Activated gamma-delta T cell (primary cell): ENCODE measurements at places on chromosomes 3 and 15.

DNA sequence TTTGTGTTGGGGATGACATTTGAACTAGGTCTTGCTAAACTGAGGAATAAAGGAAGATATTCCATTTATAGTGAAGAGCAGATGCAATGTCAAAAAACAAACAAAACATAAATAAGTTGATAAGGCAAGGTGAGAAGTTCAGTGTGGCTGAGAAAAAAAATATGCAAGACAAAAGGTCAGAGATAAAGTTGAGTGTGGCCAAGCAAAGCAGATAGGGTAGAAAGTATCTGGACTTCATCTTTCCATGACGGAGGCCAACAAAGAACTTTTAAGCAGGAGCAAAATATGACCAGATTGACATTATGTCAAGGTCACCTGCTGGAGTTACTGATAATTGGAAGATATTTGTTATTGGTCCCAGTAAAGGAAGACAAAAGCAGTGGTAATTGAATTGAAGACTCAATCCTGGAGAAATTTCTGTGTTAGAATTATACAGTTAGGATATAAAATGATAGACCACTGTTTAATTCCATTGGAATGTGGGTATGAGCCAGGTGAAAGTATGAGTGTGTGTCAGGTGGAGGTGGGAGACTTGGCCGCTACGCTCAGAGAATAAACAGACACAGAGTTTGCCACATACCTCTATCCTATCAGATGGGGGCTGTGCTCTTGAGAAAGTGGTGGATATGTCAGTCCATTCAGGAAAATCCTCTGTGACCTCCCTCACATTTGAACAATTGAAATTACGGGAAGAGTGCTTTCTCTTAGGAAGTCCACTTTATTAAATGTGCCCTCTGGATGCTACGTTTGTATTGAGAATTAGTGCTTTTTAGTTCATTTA is 28.1 kb downstream of the ADIPOQ start:
- no peak for DNase-seq

GRCh38 chr3:105865016-105865623 is 3.7 kb downstream of the CBLB start:
- DNase-seq: no peak

DNA sequence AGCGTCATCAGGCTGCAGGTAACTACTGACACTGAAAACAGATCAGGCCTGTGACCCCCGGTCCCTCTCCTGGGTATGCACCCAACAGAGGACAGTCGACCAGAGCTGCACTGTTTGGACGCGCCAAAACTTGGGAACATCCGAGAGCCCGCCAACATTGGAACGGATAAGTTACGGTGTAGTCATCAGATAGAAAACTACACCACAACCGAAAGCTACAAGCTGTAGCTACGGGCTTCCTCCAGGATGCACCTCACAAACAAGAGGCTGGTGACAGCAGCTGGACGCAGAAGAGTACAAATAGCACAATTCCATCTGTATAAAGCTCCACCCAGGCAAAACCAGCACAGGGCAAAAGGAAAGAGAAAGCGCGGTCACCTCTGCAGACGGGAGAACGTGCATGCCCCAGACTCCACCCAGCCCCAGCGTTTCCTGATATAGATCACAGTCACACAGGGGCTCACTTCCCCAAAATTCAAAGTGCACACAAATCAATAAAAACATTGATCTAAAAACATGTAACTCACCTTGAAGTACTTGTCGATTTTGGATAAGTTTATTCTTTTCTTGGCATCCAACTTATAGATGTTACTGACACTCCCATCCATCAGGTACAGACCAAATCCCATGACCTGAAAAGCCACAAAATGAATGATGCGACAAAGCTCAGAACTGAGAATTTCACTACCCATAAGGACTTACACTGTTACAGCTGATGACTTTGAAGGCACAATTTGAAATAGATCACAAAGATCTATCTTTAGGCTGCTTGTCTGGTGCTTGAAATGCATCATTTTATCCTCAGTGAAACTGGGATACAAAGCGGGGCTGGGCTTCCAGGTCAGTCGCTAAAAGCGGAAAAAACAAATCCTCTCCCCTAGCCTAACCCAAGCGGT is 43.3 kb downstream of the CYFIP1 start:
- no peak for DNase-seq

GRCh38 chr3:122961146-122961545 is 66.4 kb downstream of the SEMA5B start:
- no peak for DNase-seq
